ENCODE measurements at places on chromosomes 4 and X.

- no peak for DNase-seq
These were observed 16.3 kb downstream of the RNF128 start for GRCh38 chrX:106742805-106743204.

DNA sequence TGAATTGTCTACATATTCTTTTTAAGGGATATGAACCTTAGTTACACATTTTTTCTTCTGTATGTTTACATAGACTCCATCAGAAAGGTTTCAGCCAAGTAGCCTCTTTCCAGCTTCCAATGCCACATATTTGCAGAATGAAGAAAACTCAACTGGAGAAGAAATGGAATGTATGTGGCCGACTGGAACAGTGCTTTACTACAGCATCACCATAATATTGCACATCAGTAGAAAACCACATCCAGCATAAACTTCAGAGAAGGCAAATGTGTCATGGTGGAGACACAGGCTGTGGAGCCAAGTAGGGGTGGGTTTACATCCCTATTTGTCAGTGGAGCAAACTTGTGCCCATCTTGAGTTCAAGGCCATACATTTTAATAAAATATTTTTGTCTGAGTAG is 204.8 kb upstream of the LDB2 start:
- DNase-seq: no peak

DNA sequence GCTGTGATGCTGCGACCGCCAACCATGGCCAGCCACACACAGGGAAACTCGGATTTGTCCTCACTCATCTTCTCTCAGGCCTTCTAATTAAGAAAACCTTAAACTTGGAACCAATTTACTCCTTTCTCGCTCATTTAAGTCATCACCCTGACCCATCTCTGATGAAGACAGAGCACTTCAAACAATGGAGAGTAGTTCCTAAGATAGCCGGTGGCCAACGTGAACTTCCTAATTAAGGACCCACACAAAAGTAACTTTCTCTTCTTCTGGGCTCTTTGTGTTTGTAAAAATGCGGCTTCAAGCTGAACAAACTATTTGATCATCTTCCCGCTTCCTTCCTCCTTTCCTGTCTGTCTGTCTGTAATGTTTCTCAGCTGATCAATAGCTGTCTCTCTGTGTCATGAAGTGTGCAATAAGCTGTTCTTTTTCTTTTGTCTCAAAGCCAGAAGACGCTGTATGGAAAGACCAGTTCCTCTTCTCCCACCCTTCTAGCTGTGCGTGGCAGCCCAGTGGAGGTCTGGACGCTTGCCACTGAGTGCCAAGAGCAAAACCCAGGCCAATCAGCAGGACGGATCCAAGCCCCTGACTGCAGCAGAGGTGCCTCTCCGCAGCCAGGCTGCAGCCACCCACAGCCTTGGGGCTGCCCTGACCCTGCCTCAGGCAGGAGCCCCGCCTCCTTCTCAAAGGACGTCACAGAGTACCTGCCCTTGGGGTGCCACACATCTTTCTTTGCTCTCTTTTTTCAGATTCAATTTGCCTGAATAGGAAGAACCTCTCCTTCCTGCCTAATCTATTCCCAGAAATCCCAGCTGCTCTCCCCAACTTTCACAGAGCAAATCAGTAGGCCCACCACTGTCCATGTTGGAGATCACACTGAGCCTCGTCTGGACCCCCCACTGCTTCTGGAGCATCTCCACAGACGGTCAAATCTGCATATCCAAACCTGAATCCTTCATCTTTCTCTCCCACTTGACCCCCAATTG is 59.3 kb downstream of the MAML3 start:
- no peak for DNase-seq

- no peak for DNase-seq
These were observed 27.7 kb upstream of the REST start for GRCh38 chr4:56879996-56880395.

GRCh38 chr4:47490550-47490949 is 5.5 kb downstream of the ATP10D start:
- DNase-seq: no peak

DNA sequence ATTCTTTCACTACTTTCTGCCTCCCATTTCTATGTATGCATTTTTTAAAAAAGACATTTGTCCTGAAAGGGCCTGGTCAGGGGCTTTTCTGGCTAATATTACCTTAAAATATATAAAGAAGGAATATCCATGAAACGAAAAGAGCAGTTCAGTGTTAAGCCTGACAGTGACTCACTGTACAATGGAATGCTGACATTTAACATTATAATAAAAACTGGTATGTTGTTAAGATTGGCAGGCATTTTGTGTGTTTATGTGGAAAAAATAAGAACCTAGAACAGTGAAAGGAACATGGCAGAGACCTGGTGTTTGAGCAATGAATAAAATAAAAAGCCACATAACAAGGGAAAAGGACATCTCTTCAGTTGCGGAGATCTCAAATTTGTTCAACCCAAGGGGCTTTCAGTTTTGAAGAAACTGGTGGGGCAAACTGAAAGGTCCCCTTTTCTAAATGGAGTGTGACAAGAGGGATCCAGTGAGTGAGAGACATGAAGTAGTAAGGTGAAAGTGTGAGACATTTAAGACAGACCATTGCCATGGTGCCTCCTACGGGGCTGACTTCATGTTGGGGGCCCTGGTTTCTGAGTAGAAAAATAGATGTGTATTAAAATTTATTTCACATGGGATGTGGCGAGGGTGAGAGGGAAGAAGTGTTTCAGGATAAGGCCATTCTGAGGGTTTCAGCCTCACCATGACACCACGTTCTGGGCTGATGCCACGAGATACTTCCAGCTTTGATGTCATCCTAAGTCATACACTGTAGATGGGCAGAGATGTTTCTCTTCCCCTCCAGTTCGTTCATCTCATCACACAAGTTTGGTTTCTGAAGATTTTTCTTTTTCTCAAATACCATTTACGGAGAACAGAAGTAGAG is 324.9 kb downstream of the PPP3CA start:
- DNase-seq: no peak

DNA sequence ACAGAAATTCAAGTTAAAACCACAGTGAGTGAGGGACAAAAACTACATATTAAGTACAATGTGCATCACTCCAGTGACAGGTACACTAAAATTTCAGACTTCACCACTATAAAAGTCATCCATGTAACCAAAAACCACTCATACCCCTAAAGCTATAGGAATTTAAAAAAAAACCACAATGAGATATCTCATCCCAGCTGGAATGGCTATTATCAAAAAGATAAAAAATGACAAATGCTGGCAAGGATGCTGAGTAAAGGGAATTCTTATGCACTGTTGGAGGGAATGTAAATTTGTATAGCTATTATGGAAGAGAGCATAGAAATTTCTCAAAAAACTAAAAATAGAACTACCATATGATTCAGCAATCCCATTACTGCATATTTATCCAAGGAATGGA is 171.1 kb downstream of the HHIP start:
- no peak for DNase-seq

DNA sequence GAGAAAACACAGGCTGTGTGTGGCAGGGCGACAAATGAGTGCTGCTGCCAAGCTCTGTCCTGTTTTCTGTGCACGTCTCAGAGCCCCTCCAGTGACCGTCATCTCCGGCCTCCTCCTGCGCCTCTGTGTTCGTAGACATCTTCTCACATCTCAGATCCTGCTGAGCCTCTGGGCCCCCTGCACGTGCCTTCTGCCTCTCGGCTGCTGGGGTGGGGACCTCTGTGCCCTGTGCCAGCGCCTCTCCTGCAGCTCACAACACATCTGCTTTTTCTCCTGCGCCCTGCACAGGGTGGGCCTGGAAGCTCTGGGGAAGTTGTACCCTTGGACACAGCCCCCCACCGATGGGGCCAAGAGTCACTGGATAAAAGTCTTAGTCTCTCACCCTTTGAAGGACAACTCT is 2.4 kb upstream of the CTAG2 start:
- no peak for DNase-seq

DNA sequence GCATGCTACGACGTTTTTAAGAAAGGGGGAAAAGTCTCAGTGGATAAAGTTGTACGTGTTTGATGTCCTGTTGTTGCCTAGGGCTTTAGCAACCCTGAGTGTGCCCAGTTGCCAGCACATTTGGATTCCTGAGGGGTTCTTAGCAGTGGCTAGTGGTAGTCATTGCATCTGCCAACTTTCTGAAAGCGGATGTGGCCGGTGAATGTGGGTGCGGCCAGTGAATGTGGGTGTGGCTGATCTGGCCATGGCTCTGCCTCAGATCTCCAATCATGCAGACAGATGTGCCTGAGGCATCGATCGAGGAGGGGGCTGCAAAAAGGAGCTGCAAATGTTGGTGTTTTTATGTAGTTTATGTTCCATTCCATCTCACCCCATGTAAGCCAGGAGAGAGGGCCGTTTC is 41.5 kb upstream of the FAT1 start:
- DNase-seq: no peak

- DNase-seq: peak; percentile 36
These were observed 266.8 kb downstream of the C4orf33 start for GRCh38 chr4:129362691-129363274.

DNA sequence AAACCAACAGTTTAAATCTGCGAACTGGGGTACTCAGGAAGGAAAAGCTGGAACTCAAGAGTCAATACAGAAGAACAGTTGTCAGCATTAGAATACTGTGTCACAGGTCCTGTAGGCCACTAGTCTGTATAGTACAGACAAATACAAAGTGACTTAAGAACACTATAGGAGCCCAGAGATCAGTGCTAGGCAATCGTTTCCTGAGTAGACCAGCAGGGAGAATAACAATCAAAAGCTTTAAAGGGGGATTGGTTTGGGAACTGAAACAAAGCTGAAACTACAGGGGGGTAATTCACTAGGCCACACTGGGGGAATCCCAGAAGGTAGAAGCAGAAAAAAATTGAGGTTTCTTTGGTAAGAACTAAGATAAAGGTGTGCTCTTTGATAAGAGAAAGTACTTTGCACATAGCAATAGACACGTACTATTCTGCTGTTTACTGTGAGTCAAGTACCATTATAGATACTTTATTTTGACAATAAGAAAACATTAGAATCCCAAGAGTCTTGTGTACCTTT is 339.7 kb downstream of the PCDH19 start:
- no peak for DNase-seq

GRCh38 chrX:79366873-79367749 is at the start of gene ITM2A:
Gene ITM2A, minus strand, starts transcription at chrX:79367334. Its CDS starts 119 bp downstream, at chrX:79367215.
- no peak for DNase-seq

GRCh38 chr4:89303177-89303576 is 4.4 kb downstream of the GPRIN3 start:
- no peak for DNase-seq

- DNase-seq: no peak
These were observed 227.8 kb upstream of the GATB start for GRCh38 chr4:151988591-151988990.

- DNase-seq: no peak
These were observed 64.7 kb downstream of the ARHGEF9 start for GRCh38 chrX:63720293-63720692.

DNA sequence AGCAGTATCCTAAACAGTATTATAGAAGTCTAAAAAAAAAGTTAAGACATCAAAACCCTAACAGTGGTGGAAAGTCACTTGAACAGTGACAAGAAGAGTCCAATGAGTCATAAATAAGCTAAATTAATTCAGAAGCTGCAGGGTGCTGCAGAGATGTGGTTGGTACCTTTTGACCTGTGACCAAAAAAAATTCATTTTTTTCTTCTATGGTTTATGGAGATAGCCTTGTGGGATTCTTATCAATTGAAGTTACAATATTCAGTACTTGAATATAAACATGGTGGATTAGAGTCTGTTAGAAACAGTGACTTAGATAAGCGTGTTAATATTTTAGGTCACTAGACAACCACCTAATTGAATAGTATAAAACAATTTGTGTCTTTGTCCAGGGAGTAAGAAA is 35.4 kb downstream of the CCSER1 start:
- DNase-seq: no peak

GRCh38 chr4:127214016-127214415 is 418.7 kb upstream of the INTU start:
- no peak for DNase-seq

DNA sequence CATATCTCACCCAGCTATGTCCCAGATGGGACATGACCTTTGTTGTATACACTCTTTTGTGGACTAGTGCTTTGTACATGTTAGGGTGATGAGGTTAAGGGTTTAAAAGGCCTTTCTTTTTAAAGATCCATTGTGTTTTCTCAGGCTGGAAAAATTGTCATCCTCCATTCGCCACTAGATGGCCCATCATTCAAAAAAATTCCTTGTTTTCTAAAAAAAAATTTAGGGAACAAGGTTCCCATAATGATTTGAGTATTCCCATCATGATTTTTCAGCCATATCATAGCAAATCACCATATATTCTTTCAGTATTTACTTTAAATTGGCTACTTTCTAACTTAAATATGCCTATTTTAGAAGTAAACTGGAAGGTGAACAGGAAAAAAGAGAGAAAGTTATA is 91.9 kb upstream of the TMEM164 start:
- no peak for DNase-seq

- no peak for DNase-seq
These were observed 69.7 kb upstream of the MAGEB16 start for GRCh38 chrX:35728481-35728880.

- DNase-seq: no peak
These were observed 12.5 kb downstream of the METAP1 start for GRCh38 chr4:99008051-99008450.

- no peak for DNase-seq
These were observed 17.7 kb downstream of the PCDH18 start for GRCh38 chr4:137514406-137515111.

DNA sequence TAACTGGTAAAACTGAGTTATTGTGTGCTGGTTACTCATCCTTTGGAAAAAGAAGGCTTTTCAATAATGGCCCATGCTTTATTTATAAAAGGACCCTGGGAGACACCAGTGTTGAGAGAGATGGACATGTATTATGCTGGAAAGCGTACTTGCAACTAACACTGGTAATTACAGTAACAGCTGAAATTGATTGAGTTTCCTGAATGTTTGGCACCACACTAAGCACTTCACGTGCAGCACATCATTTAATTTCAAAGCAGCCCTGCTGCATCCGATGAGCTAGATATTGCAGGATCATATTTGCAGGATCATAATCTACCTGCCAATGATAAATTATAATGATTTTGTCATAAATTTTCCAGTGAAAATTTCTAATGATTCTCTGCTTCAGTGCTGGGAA is 81.5 kb downstream of the QRFPR start:
- DNase-seq: no peak

DNA sequence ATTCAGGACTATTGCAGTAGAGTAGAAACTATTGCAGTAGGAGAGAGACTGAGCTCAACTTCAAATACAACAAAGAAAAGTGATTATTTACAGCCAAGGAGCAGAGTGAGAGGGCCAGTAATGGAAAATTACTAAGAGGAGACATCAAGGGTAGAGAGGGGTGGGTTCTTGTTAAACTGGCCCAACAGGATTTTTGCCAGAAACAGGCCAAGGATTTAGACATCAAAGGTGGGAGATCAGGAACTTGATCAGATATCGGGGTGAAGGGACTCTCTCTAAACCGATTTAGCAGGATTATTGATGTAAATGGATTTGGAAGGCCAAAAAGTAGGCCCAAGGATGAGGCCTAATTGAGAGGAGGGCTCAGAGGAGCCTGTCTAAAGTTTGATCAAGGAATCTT is 64.8 kb downstream of the IRS4 start:
- no peak for DNase-seq

DNA sequence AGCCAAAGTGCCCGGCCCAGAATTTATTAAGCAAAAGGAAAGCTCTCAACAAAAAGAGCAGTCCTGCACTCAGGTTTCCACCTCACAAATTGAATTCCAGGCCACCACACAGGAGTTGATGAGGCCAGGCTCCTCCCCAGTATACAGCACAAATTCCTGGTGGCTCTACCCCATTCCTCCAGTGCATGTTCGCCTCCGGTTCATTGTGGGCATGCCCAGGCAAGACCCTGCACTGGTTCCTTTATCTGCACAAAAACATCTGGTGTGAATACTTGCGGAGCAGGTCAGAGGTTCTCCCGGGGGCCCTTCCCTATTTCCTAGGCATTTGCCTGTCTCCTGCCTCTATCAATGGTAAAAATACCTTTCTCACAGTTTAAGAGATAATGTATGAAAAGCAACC is 195.2 kb upstream of the ANXA10 start:
- no peak for DNase-seq

Data from D721Med (cell line).